ENCODE measurements at places on chromosomes 11 and 22.

DNA sequence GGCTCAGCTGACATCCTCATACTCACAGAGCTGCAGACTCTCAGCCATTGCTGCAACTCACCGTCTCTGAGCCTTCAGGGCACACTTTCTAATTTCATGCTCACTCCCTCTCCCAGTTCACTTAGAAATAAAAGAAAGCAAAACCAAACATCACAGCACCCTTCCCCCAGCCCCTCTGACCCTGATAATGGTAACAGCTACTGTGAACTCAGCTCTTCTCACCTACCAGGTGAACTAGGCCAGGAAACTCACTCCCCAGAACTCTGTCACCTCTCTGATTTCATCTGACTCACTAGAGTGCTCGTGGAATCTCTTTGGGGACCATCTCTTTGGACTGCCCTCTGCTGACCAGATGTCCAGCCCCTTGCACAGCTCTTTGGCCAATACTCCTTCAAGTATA is 14.5 kb upstream of the PARVA start:
- no peak for DNase-seq

DNA sequence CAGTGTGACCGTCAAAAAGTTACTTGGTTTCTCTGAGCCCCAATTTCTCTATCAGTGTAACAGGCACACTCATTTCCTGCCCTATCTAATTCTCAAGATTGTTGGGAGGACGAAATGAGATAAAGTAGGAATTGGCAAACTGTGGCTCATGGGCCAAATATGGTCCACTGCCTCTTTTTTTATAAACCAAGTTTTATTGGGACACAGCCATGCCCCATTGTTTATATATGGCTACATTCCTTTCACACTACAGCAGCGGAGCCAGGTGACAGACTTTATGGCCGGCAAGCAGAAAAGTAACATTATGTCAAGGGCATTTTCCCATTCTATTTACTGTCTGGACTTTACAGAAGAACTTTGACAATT is 116.7 kb upstream of the TIMP3 start:
- DNase-seq: no peak

DNA sequence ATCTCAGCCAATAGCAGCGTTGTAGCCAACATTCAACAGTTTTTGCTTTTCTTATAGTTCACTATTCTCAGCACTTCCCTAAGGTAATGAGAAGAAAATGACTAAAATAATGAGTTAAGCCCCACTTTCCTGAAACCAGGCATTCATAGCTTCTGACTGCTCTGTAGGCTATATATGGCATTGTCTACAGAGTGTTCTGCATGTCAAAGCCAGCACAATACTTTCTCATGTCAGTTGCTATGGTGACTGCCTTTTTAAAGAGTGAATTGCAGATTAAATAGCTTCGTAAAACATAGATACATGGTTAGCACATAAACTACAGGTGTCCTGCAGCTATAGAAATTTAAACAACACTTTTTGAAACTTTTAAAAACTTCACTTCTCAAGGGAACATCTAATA is 1256.1 kb upstream of the CNTN5 start:
- no peak for DNase-seq

- peak; percentile 87 for DNase-seq
Observed at GRCh38 chr11:73661035-73661628, 14.8 kb downstream of the PLEKHB1 start.

- DNase-seq: no peak
Observed at GRCh38 chr11:20865161-20865560, 195.8 kb downstream of the NELL1 start.

- DNase-seq: no peak
Observed at GRCh38 chr11:108324587-108324986, 101.7 kb downstream of the ATM start.

DNA sequence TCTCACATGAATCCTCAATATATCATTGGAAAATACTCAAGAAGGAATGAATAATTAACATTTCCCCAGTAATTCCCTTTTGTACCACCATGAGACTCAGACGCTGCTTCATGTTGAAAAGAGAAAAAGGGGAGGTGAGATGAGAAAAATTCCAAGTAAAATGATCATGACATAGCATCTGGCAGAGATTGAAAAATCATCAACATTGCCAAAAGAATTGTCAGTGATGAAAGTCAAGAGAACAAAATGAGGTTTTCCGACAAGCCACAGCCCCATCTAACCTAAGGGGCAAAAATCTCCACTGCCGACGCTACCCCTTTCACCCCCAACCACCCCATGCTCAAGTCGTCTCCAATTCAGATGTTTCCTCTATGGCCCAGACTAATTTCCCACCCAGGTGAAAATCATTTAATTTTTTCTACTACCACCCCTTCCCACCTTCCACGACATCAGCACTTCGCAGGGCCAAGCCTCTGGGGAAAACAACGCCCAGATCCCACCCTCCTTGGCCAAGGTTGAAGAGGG is 1.2 kb downstream of the RAB6A start:
- no peak for DNase-seq

DNA sequence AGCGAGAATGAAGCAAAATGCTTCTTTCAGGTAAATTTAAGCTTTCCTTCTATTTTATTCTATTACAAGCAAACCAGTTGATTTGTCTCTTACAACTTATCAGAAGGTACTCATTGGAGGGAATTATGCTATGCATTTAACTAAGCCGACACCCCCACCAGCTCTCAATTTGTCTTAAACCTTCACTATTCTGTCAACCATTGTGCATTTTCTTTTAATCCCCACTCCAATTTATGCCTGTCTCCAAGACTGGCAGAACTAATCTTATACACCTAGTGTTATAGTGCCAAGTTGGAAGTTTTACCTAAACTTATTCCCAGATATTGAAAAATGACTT is 12.5 kb downstream of the TAF1D start:
- DNase-seq: peak; percentile 39

- DNase-seq: peak; percentile 22
Observed at GRCh38 chr22:44154436-44154942, 26.2 kb upstream of the PARVG start.

DNA sequence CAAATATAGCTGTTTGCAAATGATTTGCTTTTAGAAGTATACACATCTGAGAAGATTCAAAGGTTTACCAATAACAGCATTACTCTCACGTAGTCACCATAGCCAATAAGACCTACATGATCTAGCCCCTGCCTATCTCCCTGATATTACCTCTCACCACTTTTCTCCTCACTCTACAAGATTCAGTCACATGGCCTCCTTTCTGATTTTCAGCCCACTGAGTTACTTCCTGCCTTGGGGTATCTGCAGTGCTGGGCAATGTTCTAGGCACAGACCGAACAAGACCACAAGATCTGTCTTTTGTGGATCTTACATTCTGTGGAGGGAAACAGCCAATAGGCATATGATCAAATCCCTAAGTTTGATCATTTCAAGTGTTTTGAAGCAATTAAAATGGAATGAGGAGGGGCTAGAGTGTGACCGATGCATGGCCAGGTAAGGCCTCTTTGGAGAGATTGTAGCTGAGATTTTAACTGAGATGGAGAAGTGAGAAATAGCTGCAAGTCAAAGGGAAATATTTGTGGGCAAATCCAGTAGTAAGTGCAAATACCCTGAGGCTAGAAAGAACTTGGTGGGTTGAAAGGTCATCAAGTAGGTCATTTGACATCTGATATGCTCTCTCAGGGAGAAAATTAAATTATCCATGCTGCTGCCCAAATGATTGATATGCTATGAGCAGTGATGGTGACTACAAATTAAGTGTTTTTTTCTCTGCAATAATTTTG is 43.1 kb downstream of the ARL14EP start:
- no peak for DNase-seq

DNA sequence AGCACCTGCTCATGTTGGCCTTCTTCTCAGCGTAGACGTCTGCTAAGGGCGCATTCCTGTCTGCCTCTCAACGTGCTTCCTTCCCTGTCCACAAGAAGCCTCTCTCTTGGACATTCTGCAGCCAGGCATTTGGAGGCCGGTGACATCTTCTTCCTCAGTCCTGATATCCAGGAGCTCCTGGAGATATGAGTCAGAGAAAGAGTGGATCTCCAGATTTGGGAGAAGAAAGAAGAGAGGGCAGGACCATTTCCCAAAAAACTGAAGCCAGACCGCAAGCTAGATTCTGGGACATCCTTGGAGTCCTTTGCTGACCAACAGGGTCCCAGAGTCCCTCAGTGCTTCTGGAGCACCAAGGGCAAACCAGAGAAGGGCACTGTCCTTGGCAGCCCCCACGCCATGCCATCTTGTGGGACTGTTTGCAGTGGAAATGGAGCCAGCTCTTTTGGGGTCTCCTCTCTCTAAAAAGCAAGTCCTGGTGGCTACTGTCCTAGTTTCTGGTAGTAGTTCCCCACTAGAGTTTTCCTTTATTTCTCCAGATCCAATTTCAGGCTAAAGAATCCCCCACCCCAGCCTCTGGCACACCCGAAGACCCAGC is 36.1 kb upstream of the SYT13 start:
- DNase-seq: no peak

GRCh38 chr22:49719046-49719445 is 108.6 kb downstream of the BRD1 start:
- no peak for DNase-seq

DNA sequence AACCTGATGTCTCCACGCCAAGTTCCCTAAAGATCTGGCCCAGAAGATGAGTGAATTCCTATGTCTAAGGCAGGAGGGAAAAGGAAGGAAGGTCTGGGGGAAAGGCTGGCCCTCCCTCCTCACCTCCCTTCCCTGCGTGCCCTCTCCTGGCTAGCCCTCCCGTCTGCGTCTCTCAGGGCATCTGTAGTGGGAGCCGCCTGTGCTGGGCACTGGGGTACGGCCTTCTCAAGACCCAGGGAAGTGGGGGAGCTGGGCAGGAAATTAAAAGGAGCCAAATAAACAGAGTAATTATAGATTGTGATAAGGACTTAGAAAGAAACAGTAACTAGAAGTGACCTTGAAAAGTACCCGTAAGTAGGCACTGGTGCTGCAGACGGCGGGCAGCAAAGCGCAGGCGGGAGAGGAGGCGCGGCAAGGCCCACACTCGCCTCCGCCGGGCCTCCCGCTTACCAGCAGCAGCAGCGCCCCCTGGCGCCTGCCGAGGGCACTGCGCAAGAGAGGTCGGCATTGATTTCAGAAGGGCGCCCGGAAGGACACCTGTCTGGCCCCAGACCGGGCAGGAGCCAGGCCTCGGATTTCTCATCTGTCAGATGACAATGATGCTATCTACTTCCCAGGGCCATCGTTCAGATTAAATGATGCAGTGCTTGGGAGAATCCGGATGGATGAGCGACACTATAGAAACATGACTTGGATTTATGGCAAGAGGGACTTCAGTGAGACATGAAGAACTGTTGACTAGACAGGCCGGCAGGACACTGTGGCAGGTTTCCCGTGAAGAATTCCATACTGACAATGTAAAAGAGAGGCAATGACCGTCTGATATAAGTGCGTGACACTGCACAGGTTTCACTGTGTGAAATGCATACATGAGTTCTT is 7.3 kb downstream of the KCNJ1 start:
- peak; percentile 85 for DNase-seq

- no peak for DNase-seq
Observed at GRCh38 chr22:22698263-22698750, 53.9 kb downstream of the GGTLC2 start.

- no peak for DNase-seq
Observed at GRCh38 chr22:27136596-27136995, 479.2 kb downstream of the MIAT start.

- DNase-seq: no peak
Observed at GRCh38 chr22:46390652-46391301, 55.3 kb downstream of the TRMU start.

DNA sequence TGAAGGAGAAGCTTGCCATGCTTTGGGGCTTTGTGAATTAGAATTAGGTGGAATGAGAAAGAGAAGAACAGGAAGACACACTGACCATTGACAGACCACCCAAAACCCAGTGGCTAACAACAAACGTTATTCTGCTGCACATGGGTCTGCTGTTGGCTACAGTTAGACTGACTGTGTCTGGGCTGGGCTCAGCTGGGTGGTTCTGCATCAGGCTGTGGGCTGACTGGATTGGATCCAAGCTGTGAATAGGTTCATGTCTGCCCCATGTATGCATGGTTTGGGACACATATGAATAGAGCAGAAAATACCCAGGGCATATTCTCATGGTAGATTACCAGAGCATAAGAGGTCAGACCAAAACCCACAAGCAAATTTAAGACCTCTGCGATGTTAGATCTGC is 11.7 kb upstream of the LDLRAD3 start:
- no peak for DNase-seq
